NAMALWA (cell line): ENCODE measurements at places on chromosomes 5 and 9.

DNA sequence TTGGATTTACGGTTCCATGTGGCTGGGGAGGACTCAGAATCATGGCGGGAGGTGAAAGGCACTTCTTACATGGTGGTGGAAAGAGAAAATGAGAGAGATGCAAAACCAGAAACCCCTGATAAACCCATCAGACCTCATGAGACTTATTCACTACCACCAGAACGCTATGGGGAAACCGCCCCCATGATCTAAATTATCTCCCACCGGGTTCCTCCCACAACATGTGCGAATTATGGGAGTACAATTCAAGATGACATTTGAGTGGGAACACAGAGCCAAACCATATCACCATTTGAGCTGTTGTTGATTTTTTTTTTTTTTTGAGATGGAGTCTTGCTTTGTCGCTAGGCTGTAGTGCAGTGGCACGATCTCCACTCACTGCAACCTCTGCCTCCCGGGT is 16.5 kb downstream of the DAB2IP start:
- no peak for DNase-seq

DNA sequence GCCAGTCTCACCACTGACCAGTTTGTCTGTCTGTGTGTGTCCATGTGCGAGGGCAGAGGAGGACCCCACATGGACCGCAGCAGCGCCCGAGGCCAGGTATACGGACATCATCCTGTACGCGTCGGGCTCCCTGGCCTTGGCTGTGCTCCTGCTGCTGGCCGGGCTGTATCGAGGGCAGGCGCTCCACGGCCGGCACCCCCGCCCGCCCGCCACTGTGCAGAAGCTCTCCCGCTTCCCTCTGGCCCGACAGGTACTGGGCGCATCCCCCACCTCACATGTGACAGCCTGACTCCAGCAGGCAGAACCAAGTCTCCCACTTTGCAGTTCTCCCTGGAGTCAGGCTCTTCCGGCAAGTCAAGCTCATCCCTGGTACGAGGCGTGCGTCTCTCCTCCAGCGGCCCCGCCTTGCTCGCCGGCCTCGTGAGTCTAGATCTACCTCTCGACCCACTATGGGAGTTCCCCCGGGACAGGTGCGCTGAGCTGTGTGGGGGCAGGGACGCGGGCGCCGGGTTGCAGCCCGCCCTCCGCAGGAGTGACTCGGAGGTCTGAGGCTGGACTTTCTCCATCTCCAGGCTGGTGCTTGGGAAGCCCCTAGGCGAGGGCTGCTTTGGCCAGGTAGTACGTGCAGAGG is 6.5 kb downstream of the FGFR4 start:
- DNase-seq, result no peak

- peak; percentile 69 for DNase-seq
Observed at GRCh38 chr5:98927242-98927988, 1.4 kb downstream of the CHD1 start.

- no peak for DNase-seq
Observed at GRCh38 chr5:61018062-61018461, 73.1 kb downstream of the NDUFAF2 start.

GRCh38 chr9:35960039-35960655 is 2.2 kb upstream of the OR2S2 start:
- DNase-seq, result no peak

- no peak for DNase-seq
Observed at GRCh38 chr5:171848911-171849520, 63.4 kb downstream of the SMIM23 start.

GRCh38 chr5:180120237-180121101 is 48.9 kb upstream of the RNF130 start:
- no peak for DNase-seq

GRCh38 chr5:168822248-168822744 is 243.1 kb upstream of the PANK3 start:
- DNase-seq, result no peak

- DNase-seq, result no peak
Observed at GRCh38 chr5:26237489-26237888, 800.9 kb downstream of the CDH9 start.
